Right cardiac atrium (tissue), 5 donors: ENCODE measurements at places on chromosomes 4 and X.
A peak's percentile ranks its signal among the peaks of the same experiment; 100 is the strongest.

DNA sequence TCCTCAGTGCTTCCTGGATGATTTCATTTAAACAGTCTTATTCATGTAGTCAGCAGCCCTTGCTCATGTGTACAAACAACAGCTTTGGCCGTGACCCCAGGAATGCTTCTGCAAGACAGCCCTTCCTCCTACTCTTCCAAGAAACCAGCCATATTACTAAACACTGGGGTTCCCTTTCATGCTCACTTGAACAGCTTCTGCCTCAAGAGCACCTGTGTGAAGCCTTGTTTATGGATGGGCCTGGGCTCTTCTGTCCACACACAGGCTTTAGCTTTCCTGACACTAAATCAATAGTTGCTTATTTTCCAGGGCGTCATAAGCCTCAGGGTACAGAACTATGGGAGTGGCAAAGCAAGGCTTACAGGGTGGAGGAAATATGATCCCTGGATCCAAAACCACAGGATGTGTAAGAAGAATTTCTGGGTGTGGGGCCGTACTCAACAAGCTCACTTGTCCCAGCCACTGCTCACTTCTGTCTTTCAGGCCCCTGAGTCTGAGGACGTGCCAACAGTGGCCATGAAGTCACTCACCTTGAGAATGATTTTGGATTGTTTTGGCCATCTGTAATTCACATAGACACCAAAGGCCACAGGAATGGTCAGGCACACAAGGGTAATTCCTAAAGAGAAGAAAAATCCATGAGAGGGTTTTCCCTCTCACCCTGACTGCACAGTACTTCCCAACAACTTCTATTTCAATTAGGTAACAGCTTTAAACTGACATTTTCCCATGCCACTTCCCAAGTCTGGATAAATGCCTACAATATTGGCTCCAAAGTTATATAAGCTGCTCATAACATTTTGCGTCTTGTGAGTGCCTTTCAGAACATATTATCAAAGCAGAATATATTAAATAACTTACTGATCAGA lies 17.7 kb downstream of the SLC10A6 start:
- peak; percentile 40 for DNase-seq

- DNase-seq: no peak
These were observed 640.6 kb downstream of the PCDH7 start for GRCh38 chr4:31360786-31361185.

DNA sequence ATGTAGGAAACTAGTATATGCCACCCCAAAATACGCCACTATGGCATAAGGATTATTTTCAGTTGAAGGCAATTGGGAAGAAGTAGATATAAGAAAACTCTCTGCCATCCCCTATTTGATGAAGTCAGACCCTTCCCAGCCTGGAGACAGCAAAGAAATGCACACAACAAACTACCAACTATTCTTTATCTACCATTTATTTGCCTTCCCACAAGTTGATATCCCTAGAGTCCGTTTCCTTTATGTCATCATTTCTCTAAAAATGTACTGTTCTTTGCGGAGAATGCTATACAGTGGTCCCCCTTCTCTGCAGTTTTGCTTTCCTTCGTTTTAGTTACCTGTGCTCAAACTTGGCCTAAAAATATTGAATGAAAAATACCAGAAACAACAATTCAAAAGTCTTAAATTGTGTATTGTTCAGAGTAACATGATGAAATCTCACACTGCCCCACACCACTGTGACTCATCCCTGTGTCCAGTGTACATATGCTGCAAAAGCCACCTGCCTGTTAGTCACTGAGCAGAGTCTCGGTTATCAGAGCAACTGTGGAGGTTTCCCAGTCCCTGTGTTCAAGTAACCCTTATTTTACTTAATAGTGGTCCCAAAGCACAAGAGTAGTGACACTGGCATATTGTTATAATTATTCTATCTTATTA lies 152.3 kb downstream of the WDFY3 start:
- DNase-seq: no peak

DNA sequence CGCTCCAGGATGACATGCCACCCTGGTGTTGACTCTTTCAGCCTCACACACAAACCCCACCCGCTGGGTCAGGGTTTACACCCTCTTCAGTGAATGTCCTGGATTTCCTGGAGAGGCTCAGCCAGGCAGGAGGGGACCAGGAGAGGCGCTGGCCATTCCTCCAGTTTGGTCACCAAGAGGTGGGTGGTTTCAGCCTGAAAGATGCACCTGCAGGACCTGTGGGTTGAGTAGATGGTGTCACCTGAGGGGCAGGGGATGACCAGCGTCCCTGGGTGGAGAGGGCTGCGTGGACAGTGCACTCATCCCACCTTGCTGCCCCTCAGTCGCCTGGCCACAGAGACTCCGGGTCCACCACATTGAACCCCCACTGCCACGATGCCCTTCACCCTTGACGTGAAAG lies 179.7 kb downstream of the ASMT start:
- DNase-seq: no peak

DNA sequence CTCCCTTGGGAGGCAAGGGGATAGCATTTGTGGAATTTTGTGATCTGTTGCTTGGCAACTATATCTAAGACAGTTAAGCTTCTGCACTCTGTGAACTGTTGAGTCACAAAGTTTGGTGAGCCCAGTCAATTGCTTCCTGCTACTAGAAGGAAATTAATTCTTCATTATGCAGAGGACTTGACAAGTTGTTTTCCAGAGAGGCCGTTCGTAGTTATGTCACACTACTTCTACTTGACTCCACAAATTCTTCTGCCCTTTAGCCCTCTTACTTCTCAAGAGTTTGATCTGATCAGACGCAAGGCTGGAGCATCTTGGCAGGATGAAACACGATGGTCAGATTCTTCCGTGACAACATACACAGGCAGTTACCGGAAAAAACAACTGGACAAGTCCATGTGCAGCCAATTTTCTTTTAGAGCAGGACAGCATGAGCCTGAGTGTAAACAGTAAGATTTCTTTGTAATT lies at the start of gene C4orf51:
TSS of gene C4orf51 (plus strand) at position 156 of the 465 bp plus-strand sequence. CDS start at position 214, 58 bp downstream.
- no peak for DNase-seq

GRCh38 chrX:107541244-107541643 lies 87.1 kb upstream of the PRPS1 start:
- no peak for DNase-seq
